Activated CD4-positive, alpha-beta T cell treated with anti-CD3 and anti-CD28 coated beads for 48 hours (primary cell): ENCODE measurements at places on chromosomes 6 and 20.

GRCh38 chr20:60055740-60056139 lies 97.5 kb downstream of the CDH26 start:
- peak; percentile 52 for DNase-seq

DNA sequence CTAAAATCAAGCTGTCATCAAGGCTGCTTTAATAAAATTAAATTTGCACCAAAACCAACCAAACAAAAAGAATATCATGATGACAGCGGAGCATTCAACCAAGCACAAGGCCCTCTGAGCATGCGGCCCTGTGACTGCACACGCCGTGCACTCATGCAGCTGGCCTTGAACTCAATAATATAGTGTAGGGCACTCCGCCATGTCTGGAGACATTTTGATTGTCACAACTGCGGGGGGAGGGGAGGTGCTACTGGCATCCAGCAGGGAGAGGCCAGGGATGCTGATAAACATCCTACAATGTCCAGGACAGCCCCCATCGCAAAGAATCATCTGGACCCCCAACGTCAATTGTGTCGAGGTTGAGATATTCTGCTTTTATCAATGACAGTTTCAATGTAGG lies 9.7 kb downstream of the MOCS3 start:
- no peak for DNase-seq

GRCh38 chr20:17518339-17519052 lies 12.7 kb downstream of the BFSP1 start:
- no peak for DNase-seq

- no peak for DNase-seq
These were observed 49.9 kb upstream of the CD2AP start for GRCh38 chr6:47427680-47428079.

- DNase-seq = no peak
These were observed 54.9 kb downstream of the RPP40 start for GRCh38 chr6:4948781-4949450.

- DNase-seq = no peak
These were observed 973 bp upstream of the BRD2 start for GRCh38 chr6:32967151-32968091.

- peak; percentile 84 for DNase-seq
These were observed 30.6 kb downstream of the MRPL14 start for GRCh38 chr6:44096612-44097011.

- no peak for DNase-seq
These were observed 15.1 kb upstream of the HIVEP2 start for GRCh38 chr6:142960098-142960497.

GRCh38 chr6:32291543-32291942 lies 67.7 kb upstream of the NOTCH4 start:
- DNase-seq = no peak

- no peak for DNase-seq
These were observed 433.3 kb downstream of the CDC5L start for GRCh38 chr6:44820759-44821158.

- DNase-seq = no peak
These were observed 476.9 kb downstream of the MMUT start for GRCh38 chr6:48986105-48986504.

- DNase-seq = no peak
These were observed 49.6 kb upstream of the DSN1 start for GRCh38 chr20:36823121-36823520.

DNA sequence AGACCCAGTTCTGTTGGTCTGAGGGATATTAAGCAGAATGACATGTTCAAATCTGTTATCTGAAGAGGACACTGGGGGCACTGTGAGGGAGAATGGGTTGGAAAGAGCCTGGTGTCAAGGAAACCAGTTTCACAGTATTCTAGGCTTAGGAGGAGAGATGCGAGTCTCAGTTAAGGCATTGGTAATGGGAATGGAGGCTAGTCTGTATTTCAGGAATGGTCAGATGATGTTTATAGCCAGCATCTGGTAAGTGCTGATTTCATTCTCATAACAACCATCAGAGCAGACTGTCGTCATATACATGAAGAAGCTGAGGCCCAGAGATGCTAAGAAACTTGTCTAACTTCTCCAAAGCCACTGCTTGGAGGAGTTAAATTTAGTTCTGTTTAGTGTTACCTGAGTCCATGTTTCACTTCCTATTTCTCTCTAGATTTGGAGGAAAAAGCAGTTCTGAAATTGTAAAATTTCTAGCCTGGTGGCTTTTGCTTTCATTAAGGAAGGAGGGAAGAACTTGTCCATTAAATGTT lies 242.0 kb downstream of the ARID1B start:
- no peak for DNase-seq

DNA sequence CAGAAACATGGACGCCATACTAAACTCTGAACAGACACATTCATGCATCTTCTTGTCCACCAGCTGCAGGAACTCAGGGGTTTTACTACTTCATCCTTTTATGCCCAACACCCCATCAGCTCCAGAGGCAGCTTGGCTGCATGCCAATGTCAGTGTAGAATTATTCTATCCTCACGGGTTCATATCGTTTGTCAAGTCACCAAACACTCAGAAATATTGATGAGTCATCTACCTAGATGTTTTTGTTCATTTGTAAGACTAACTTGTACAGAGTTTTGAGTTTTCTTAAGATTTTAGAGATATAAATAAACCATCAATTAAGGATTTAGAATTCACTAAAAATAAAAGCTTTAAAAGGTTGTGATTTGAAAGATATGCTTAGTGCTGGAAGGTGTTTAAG lies 590.7 kb upstream of the FLRT3 start:
- no peak for DNase-seq

GRCh38 chr6:21173031-21173430 lies 420.5 kb upstream of the SOX4 start:
- no peak for DNase-seq

DNA sequence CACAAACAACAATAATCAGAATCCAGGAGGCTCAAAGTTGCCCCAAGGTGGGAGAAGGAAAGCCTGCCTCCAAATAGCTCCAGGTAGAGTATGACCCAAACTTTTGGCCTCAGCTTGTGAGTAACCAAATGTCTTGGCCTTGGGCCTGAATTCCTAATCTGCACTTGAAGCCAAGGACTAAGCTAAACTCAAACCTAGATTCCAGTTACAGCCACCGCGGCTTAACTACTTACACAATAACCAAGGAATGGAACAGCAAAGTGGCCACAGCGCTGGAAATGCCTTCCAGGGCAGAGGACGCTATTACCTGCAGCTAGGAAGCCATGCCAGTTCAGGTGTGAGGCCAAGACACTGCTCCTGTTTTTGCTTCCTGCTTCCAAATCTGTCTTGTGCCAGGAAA lies 4.6 kb downstream of the NINL start:
- DNase-seq = no peak

DNA sequence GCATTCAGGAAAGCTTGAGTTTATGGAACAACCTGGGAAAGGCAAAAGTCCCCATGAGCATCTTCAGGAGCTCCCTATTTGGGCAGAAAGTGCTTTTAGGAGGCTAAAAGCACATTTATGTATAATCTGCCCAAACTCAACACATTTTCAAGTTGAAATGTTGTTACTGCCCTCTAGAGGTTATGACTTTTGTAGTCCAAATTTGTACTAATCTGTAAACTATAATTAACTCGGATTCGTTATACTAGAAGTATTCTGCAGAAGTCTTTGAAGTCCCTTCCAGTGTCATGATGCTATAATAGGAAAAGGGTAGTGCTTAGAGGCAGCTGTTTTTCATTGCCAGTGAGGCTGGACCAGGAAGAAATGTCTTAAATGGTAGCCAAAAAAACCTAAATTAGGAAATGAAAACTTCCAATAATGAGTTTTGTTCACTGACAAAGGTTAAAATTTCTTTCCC lies 44.8 kb upstream of the EMILIN3 start:
- no peak for DNase-seq

DNA sequence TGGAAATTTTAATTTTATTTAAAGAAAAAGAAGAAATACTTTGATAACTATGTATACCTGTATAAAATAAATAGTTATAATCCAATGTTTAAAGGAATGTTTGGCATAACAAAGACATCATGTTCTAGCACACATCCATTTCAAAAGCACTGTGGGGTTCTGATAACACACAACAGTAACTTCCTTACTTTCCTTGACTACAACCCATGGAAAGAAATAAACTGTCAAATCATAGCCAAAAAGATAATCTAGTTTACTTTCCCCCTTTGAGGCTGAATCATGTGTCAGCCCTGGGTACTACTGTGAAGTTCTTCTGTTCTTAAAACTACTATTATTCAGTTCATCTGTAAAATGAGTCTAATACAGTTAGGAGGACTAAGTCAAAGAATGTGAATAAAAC lies 61.4 kb upstream of the PKIB start:
- no peak for DNase-seq

DNA sequence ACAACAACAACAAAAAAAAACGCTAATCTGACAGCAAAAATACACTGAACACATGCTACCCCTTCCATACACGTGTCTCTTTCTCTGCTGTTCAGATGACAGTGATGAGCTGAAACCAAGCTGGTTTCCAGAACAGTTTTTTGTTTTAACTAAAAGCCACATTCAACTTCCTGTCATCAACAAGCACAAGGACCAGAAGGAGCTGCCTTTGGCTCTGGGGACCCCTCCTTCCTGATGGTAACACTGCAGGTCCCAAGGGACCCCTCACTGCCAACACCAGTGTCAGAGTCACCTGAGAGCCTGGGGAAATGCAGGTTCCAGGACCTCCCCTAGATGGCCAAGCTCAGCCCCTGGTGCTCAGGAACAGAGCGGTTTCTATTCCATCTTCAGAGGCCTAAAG lies 6.0 kb downstream of the CST7 start:
- DNase-seq = no peak

GRCh38 chr6:157434349-157435033 lies 53.5 kb downstream of the ZDHHC14 start:
- no peak for DNase-seq

- DNase-seq = no peak
These were observed 155.3 kb downstream of the DHX35 start for GRCh38 chr20:39117491-39117890.

DNA sequence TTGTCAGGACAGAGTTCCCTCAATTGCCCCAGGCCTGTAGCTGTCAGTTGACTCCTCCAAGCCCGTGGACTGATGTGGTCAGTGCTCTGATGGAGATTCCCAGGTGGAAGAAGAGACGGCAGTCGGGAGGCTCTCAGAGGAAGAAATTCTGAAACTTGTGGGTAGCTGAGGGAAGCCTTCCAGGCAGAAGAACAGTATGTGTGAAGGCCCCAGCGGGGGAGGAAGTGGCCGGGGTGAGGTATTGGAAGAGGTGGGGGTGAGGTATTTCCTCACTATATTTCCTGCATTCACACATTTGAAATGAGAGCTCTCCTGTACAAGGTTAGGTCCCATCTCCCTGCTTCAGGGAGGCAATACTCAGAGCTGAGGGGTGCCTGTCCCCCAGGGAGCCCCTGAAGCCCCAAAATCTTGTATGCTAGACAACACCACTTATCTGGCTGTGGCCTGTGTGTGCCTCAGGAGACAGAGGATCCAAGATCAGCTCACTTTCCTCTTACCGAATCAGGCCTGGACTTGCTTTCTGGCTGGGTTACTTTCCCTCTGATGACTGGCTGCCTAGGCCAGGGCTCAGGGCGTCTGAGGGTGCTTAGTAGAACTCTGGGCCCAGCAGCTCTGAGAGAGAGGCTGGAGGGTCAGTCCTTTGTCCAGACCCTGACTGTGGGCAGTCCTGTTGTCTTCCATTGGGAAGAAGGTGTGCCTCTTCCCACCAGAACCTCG lies 49.3 kb upstream of the MYL9 start:
- peak; percentile 64 for DNase-seq

DNA sequence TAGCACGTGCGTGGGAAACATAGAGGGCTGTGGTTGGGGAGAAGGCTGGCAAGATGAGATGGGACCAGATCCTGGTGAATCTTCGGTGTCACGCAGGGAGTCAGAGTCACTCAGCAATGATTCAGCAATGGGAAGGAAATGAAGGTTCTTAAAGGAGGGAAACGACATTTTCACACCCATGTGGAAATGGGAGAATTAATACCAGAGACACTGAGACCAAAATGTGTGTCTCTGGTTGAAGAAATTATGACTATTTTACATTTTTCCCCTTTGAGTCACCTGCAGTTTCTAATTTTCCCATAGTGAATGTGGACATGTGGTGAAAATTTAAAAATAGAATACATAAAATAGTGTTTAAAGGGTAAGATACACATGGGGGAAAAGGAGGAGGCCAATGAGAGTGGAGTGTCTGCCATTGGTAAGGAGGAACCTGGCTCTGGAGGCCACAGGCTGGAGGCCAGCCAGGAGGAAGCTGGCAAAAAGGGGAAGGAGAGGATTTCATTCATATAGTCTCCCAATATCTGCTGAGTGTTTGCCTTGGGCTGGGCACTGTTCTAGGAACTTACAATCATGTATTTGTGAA lies 17.5 kb downstream of the NRN1 start:
- no peak for DNase-seq

DNA sequence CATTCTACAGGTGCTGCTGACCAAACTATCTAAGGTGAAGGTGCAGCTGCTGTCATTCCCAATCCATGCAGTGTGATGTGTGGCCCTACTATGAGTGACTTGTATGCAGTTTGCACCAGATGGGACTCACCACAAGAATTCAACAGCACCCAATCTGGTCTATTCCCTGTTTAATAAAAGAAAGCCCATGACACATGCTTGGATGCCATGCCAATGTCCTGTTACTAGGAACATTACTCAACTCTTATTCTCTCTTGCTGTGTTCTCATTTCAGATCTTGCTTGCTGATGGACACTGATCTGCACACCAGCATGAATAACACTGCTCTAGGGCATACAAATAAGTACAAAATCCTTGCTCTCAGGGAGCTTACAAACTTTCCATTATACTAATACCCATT lies 221.6 kb upstream of the CDYL start:
- DNase-seq = no peak

GRCh38 chr20:23021951-23022350 lies 13.2 kb upstream of the SSTR4 start:
- DNase-seq = no peak

DNA sequence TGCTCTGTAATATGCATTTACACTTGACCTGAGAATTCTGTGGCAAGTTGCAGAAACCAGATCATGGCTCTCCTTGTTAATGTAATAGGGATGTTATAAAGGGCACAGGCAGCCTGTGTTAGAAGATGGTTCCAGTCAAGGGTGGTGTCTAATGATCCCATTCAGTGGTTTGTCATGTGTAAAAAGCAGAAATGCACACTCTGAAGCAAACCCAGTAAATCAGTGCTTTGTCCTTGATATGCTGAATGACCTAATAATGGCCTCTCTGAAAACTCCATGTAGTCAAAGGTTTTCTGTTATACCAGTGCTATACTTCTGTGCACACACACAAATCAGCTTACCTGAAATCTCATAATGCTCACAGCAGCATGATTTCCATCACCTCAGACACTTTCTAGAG lies 66.2 kb downstream of the SOBP start:
- DNase-seq = no peak

- DNase-seq = no peak
These were observed 5.1 kb upstream of the DEFB127 start for GRCh38 chr20:152131-152530.

DNA sequence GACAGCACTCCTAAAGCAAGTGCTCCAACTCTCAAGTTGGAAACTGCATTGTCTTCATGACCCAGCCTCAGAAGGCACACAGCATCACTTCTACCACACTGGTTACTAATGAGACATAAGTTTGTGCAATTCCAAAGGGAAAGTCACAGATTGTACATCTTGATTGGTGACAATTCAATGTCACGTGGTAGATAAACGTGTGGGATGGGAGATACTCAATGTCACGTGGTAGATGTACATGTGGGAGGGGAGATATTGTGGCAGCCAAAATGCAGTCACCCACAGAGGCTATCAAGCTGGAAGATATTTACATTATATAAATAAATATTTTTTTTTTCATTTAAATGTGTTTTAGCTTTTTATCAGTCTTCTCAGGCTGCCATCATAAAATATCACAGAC lies 393.3 kb downstream of the KIF16B start:
- DNase-seq = no peak
